ENCODE measurements at places on chromosomes 13 and 19. TPM values are rescaled to one million over a fixed set of nuclear protein-coding genes. Genes with fewer than 3 reads are reported as not detected.
A peak's percentile ranks its signal among the peaks of the same experiment; 100 is the strongest.

GRCh38 chr13:18936104-18936503 is 245.5 kb downstream of the TUBA3C start:
- H3K27ac ChIP-seq = no peak overlapping the region
- DNase-seq = no peak
- H3K4me3 ChIP-seq = no peak overlapping the region
- H3K4me1 ChIP-seq = no peaks in the 10 kb centered on the region

GRCh38 chr19:39810424-39810823 is 23.5 kb downstream of the DYRK1B start:
- no peak for DNase-seq
- no peaks in the 10 kb centered on the region for H3K4me1 ChIP-seq
- no peaks in the 10 kb centered on the region for H3K27me3 ChIP-seq

DNA sequence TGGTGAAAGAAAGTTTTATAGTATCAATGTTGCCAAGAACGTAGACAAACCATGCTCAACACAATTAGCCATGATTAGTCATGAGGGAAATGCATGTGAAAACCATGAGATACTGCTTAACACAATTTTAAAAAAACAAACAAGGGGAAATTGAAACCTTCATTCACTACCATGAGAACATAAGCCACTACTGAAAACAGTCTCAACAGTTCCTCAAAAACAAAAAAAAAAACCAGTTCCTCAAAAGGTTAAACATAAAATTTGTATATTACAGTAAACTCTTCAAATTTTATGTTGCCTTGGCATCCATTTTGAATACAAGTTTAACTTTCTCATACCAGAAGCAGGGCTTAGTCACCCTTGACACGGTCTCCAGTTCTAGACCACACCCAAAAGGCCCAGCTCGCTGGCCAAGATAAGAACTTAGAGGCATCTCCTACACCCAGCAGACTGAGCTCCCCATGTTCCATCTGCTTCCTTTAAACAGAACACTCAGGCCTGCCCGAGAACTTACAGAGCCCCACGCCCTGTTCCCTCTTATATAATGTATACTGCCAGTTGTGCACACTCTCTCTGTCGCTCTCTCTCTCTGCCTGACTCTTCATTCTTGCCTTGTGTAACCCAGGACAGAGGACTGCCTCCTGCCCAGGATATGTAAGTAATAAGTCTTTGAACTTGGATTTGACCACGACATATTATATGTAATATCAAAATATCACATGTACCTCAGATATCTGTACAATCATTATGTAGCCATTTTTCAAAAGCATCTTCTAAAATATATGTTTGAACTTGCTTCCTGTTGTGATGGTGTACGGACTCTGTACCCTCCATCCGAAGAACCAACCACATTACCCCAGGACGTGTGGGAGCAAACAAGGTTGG is 67.4 kb downstream of the STK24 start:
- H3K27ac ChIP-seq = peak overlapping the region; percentile 19
- no peak for DNase-seq
- H3K4me3 ChIP-seq = no peak overlapping the region
- no peaks in the 10 kb centered on the region for H3K36me3 ChIP-seq
- no peaks in the 10 kb centered on the region for H3K27me3 ChIP-seq

- no peaks in the 10 kb centered on the region for H3K27me3 ChIP-seq
- H3K36me3 ChIP-seq = no peaks in the 10 kb centered on the region
- no peaks in the 10 kb centered on the region for H3K4me1 ChIP-seq
These were observed 24.3 kb downstream of the PDS5B start for GRCh38 chr13:32610538-32610937.

GRCh38 chr13:26220575-26220974 is 1.5 kb downstream of the RNF6 start:
- H3K27me3 ChIP-seq = no peaks in the 10 kb centered on the region
- DNase-seq = no peak
- no peak overlapping the region for H3K4me3 ChIP-seq

Gene SMIM24
- polyA plus RNA-seq = 0.66 TPM

Gene CGB5
- polyA plus RNA-seq = not detected

Data from CD8-positive, alpha-beta memory T cell (primary cell).